ENCODE measurements at places on chromosomes 5 and 9. TPM values are rescaled to one million over a fixed set of nuclear protein-coding genes. Genes with fewer than 3 reads are reported as not detected.
A peak's percentile ranks its signal among the peaks of the same experiment; 100 is the strongest.

DNA sequence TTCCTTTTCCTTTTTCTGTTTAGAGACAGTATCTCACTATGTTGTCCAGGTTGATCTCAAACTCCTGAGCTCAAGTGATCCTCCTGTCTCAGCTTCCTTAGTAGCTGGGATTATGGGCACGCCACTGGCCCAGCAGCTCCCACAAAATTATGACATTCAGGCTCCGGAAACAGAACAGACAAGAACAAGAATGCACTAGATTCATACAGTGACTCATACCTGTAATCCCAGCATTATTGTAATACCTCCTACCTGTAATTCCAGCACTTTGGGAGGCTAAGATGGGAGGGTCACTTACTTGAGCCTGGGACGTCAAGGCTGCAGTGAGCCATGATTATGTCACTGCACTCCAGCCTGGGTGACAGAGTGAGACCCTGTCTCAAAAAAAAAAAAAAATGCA lies 26.7 kb upstream of the B4GALT1 start:
- H3K4me3 ChIP-seq = no peak overlapping the region
- H3K27me3 ChIP-seq = no peaks in the 10 kb centered on the region

DNA sequence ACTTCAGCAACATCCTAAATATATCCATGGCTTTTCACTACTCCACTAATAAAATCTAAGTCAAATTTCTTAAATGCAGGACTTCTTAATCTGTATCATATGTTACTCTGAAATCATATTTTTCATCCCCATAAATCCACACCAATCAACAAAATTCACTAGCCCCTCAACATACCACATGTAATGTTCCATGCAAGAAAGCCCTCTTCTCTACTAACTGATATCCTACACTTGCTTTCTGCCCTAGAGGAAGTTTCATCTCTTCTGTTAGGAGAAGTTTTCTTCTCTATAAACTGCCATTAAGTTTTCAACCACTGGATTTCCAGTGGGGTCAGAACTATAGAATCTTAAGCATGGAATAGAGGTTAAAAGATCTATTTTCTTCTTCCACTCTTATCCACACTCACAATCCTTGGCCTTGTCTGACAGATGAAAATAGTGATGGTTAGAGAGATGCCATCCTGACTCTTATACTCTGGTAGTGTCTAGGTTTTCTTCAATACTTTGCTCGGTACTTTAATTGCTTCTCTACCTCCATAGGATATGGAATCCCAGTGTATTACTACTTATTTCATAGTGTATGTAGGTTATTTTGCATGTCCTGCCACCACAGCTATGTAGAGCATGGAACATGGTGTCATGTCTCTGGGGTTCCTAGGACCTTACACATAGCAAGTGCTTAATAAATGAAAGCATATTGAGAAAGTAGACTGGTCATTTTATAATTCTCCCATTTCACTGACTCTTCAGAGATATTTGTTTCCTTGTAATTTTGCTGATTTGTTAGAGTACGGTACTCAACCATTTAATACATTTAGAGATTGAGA lies 48.4 kb downstream of the ALDH1A1 start:
- H3K27ac ChIP-seq = no peak overlapping the region
- H3K4me3 ChIP-seq = no peak overlapping the region
- no peaks in the 10 kb centered on the region for H3K4me1 ChIP-seq
- H3K36me3 ChIP-seq = peaks cover 6% of the 10 kb centered on the region

The WDR36 gene
- 22.5 TPM for total RNA-seq

DNA sequence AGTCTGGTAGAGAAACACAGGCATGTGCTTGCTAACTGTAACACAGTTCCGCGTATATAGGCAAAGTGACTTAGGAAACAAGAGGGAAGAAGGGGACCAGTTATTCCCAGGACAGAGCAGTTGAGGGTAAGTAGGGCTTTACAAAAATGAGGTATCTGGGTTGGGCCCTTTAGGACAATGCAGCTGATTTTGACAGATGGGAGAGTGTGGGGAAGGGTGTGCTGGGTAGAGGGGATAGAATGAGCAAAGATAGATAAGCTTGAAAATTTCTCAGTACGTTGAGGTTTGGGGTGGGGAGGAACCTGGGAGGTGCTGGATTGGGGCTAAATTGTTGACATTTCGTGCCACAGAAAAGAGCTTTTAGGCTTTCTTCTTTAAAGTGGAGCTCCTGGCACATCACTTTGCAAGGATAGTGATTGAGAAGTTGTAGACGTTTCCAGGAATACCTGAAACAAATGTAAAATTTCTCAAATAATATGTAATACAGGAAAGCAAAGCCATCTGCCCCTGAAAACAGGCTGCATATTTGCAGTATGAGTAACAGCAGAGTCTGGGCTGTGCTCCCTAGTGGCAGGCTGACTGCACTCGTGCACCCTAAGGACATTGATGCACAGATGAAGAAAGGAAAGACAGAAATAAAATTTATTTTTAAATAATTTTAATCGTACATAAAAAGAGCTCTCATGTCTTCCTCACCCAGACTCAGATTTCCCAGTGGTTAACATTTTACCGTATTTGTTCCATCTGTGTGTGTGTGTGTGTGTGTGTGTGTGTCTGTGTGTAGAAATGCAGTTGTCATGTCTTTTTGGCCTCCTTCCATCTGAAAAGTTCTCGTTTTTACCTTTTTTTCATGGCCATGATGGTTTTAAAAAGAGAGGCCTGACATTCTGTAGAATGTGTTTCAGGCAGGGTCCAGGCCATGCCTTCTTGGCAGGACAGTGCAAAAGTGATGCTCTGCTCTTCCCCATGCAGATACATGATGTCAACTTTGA lies 144.9 kb upstream of the DMRT1 start:
- H3K4me1 ChIP-seq = peaks cover 49% of the 10 kb centered on the region
- peak; percentile 48 for DNase-seq
- peak overlapping the region; percentile 39 for H3K27ac ChIP-seq
- H3K27me3 ChIP-seq = no peaks in the 10 kb centered on the region

DNA sequence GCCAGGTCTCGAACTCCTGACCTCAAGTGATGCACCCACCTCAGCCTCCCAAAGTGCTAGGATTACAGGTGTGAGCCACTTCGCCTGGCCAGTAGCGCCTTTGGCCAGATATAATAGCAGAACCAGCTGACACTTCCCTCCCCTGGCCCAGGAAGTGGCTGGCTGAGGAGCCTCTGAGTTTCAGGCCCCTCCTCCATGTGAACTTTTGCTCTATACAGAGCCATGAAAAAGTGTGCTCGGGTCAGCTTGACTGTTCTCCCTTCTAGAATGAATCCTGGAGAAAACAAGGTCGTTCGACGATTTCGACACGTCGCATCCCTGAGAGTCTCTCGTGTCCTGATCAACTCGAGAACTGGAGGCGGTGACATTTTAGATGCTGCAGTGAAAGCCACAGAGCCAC lies 8.6 kb upstream of the ZDHHC12 start:
- no peaks in the 10 kb centered on the region for H3K27me3 ChIP-seq
- H3K4me3 ChIP-seq = no peak overlapping the region
- no peak overlapping the region for H3K27ac ChIP-seq
- peaks cover 2% of the 10 kb centered on the region for H3K4me1 ChIP-seq
- no peak for DNase-seq

DNA sequence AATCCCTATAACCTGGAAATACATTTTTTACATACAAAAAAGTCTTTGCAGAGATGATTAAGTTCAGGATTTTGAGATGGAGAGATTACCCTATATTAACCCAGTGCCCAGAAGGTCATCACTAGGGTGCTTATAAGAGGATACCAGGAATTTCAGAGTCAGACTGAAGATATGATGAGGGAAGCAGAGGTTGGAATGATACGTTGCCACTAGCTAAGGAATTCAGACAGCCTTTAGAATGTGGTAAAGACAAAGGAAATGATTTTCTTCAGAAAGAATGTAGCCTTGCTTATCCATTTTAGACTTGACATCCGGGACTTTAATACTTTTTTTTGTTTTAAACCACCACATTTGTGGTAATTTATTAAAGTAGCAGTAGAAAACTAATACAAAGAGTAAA lies 2176.8 kb upstream of the C9orf72 start:
- H3K4me3 ChIP-seq = no peak overlapping the region
- H3K4me1 ChIP-seq = no peaks in the 10 kb centered on the region
- no peak for DNase-seq
- H3K36me3 ChIP-seq = no peaks in the 10 kb centered on the region
- H3K27ac ChIP-seq = no peak overlapping the region

The NSG2 gene
- not detected for total RNA-seq

GRCh38 chr5:123538670-123539459 lies 26.9 kb downstream of the CSNK1G3 start:
- H3K4me1 ChIP-seq = peaks cover 12% of the 10 kb centered on the region
- no peak for DNase-seq
- H3K36me3 ChIP-seq = no peaks in the 10 kb centered on the region
- no peak overlapping the region for H3K27ac ChIP-seq
